ENCODE measurements at places on chromosomes 3 and 15.

DNA sequence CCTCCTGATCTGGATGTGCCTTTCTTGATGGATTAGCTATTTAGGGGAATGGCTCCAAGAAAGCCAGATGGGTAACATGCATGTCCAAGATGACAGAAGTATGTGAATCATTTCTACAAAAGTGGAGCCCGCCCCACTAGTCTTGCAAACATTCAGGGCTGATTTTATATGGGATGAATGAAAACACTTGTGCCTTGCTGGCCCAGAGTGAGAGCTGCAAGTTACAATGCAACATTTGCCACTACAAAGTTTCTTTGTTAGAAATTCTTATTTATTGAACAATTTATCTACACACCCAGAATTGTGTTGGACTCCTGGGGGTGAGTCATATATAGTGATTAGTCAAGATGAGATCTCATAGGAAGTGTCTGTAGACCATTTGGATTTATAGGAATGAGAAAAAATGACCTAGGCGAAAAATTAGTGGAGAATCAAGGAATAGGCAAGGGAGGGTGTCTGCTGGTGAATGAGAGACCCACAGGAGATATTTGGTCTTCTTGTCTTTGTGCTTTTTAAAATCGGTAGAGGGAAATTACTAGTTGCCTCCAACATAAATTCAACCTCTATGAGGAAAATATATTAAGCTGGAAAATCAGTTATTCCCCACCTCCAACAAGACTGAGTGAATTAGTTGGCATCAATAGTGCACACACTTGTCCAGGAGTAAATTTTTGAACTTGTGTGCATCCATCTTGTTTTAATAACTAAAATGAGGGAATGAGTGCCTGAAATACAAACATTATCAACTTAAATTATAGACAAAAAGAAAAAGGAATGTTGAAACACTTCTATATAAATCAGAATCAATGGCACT lies 53.5 kb upstream of the DCBLD2 start:
- DNase-seq, result no peak

- no peak for DNase-seq
Observed at GRCh38 chr15:83930392-83931212, 276.7 kb downstream of the ADAMTSL3 start.

DNA sequence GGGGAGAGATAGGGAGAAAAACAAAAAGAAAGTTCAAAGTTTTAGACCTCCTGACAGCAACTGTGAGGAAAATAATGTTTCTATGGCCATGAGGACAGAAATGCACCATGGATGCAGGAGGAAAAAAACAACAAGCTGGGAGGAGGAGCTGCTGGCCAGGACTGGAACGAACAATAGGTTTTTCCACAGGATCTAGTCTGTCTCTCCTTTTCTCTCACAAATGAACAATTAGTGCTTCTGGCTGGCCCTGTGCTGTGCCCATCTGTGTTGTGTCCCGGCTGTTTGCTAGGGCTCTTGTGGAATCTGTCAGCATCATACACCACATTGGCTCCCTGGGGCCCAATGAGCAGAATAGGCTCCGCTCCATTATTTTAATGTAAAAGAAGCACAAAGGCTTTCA lies 15.2 kb downstream of the GK5 start:
- DNase-seq, result no peak

DNA sequence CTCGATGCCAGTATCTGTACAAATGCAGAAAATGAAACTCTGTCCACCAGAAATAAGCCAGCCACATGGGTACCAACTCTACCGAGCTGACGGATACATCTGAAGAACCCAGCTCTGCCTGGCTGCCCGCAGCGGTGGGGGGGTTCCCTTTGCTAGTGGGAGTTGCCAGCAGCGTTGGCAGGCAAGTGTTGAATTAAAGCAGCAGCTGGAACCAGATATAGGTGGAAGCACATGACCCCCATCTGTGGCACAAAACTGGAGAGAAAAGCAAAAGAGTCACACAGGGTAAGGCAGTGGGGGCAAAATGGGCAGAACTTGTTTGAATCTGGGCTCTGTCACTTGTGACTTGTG lies 17.9 kb downstream of the CRYGS start:
- DNase-seq, result no peak

GRCh38 chr15:66389859-66390381 lies 3.2 kb downstream of the MAP2K1 start:
- no peak for DNase-seq

- DNase-seq, result no peak
Observed at GRCh38 chr3:15726043-15726442, 71.7 kb downstream of the ANKRD28 start.

DNA sequence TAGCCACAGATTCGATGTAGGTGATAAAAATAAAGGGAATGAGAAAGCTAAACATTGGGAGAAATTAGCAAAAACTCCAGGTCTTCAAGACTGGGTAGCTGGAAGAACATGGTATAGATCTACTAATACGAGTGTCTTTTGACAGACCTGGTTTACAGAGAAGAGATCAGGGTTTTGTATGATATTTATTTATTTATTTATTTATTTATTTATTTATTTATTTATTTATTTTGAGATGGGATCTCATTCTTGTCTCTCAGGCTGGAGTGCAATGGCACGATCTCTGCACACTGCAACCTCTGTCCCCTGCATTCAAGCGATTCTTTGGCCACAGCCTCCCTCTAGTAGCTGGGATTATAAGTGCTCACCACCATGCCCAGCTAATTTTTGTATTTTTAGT lies 448.4 kb downstream of the CNTN4 start:
- no peak for DNase-seq

GRCh38 chr15:48574187-48574586 lies 71.3 kb downstream of the FBN1 start:
- DNase-seq, result no peak

GRCh38 chr3:40120806-40121205 lies 188.7 kb upstream of the EIF1B start:
- peak; percentile 36 for DNase-seq

DNA sequence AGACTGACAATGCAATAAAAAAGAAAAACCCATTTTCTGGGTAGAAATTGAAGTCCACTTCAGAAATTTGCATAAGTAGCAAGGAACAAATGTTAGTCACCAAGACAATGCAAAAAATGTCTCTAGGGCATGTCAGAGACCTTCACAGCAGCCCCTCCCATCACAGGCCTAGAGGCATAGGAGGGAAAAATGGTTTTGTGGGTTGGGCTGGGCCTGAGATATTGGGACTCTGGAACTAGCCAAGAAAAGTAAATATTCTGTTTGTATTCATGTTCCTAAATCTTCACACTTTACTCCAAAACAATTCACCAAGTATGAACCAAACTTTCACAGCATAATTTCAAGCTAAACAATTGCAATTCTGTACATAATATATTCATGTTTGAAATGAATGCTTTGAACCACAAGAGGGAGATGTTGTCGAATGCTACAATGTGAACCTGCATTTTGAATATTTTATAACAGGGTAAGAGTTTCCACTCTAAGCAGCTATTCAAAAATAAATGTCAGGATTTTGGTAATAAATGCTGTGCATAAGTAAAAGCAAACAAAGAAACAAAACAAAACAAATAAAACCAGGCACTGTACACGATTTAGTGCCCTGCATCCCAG lies 429.2 kb downstream of the OTOL1 start:
- DNase-seq, result no peak

- no peak for DNase-seq
Observed at GRCh38 chr3:175916191-175916934, 1057.2 kb downstream of the NAALADL2 start.

DNA sequence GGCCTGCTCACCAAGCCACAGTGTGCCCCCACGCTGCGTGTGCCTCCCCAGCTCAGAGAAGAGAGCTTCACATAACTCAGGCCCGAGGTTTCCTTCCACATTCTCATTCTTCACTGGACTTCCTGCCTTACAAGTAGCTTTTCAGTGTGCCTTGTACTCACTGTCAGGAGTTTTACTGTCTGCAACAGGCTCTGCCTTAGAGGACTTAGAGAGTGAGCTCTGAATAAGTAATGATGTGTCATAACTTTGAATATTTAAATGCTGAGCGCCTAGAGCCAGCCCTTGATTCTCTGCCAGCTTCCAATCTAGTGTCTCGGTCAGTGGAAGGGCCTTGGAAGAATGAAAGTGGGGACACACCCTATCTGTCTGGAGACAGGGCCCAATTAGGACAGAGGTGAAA lies 41.8 kb downstream of the ITGB5 start:
- no peak for DNase-seq

GRCh38 chr3:194129581-194130133 lies 6.3 kb upstream of the HES1 start:
- peak; percentile 40 for DNase-seq

GRCh38 chr3:107942244-107942643 lies 148.6 kb downstream of the CD47 start:
- no peak for DNase-seq

DNA sequence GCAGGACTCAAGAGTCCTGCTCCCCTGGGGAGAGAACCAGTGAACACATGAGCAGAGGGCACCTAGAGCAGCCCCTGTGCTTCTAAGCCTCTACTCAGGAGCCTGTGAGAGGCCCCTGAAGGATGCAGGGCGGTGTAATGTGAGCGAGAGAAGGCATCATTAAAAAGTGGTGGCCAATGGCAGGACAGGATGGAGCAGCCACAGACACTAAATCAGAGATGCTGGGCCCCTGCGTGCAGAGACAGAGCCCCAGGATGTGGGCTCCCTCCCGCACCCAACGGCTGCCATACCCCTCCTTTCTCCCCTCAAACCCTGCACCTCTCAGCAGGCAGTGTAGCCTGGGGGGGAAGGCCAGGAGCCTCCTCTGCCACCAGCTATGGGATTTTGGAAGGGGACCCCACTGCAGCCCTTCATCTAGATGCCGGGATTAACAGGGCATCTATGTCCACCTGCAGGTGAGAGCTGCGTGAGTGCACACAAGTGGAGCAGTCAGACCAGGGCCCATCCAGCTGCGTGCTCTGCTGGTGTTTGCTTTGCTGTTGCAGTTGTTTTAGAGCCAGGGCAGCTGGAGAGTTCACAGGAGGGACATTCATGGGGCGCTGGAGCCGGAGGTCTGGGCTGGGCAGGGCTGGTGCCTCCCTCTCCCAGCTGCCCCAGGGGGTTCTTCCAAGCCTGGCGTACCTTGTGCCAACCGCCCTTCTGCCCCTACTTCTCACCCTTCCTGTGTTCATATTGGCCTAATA lies 5.1 kb upstream of the IQSEC1 start:
- no peak for DNase-seq

DNA sequence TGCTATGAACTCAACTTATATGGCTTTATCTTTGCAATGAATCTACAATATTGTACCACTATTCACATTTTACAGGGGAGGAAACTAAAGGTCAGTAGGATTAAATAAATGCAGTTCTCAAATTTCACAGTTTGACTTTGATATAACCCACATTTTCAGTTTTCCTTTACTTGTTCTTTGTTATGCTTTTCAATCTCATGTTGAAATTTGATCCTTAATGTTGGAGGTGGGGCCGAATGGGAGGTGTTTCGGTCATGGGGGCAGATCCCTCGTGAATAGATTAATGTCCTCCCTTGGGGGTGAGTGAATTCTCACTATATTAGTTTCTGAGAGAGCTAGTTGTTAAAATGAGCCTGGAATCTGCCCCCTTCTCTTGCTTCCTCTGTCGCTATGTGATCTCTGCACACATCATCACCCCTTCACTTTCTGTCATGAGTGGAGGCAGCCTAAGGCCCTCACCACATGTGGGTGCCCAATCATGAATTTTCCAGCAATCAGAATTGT lies 44.7 kb downstream of the CD200 start:
- DNase-seq, result no peak

DNA sequence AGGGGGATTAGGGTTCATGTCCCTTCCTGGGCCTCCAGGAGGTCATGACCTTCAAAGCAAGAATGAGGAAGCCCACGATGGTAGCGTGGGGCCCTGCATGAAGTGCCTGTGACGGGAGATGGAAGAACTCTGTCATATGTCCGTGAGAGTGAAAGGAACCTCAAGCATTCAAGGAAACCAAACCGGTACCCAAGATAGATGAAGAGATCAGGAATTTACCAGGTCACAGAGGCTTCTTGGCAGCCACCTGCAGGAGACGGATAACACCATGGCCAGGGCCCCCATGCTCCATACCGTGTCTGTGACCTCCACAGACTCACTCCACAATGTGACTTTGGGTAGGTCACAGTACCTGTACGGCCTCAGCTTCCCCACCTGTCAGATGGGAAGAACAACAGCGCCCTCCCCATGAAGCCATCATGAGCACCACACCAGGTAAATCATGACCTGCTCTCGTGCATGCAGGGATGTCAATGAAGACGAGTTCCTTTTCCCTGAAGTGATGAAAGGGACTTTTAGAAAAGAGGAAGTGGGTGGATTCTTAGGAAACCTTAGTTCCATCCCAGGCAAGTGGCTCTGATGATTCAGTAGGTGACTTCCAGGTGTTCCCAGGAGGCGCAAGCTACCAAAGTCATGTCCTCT lies 23.3 kb upstream of the CYP11A1 start:
- no peak for DNase-seq

GRCh38 chr3:6528951-6529350 lies 332.0 kb upstream of the GRM7 start:
- DNase-seq, result no peak

- DNase-seq, result no peak
Observed at GRCh38 chr15:70505411-70505919, 257.9 kb downstream of the UACA start.

DNA sequence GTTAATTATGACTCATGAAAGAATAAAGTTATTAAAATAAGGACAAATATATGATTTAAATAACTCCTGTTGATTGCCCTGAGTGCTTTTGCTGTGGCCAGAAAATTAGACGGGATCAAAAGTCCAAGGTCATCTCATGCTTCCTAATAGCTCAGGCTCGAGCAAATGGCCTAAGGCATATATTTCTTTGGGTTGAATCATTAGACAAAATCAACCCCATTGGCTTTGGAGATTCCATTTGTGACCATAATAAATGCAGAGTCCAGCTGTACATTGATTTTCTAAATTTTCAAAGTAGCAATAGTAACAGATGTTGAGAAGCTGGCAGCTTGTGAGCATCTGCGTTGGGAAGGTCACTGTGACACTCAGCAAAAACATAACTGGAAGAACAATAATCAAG lies 464.5 kb upstream of the TGFBR2 start:
- no peak for DNase-seq

- DNase-seq, result no peak
Observed at GRCh38 chr3:105328338-105328730, 38.4 kb upstream of the ALCAM start.

DNA sequence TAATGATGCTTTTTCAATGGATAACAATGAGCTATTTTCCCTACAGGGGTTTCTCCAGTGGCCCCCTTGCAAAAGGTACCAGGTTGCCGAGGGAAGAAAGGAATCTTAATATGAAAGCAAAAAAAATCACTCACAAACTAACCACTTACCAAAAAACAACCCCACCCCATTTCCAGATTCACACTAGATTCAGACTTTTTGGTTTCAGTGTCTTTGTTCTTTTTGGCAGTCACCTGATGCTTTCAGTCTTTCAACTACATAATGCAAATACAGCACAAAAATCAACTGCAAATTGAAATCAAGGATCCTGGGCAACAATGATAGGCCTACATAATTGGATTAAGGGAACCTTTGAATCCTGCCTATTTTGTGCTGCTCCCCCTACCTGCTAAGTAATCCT lies 71.1 kb upstream of the RAP2B start:
- no peak for DNase-seq

GRCh38 chr15:46120713-46121112 lies 485.9 kb downstream of the SQOR start:
- no peak for DNase-seq

GRCh38 chr3:123442908-123443307 lies 6.0 kb downstream of the ADCY5 start:
- no peak for DNase-seq
